NCI-H187 treated with DMSO at 0.1 percent for 48 hours (cell line): ENCODE measurements at places on chromosomes 5 and 9.

DNA sequence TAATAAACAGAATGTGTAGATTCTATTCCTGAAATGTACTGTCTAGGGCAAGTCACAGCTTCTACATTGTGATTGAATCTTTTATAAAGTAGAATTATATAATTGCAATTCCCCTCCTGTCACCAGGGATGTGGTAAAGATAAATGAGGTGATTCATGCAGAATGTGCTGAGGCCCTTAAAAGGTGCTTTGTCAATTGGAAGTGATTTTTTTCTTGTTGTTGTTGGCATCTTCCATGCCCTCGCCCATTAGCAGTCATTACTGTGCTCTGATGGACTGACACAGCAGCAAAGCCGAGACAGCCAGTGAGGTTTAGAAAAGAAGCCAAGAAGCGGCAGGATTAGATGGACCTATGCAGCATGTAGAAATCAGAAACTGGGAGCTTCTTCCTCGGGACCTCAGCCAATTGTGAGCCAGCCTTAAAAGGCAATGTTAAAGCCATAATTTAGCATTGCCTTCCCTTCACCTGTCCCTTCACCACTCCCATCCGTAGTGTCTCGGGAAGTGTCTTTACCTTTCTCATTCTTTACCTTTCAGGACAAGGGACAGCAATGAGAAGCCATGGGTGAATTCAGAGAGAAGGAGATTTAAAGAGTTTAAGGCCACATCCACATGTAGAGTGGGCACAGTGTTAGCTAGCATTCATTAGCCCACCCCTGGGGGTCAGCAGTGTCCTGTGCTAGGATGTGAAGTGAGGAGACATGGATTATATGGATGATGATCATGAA, 257.8 kb downstream of the PLK2 start:
- no peak for DNase-seq

GRCh38 chr9:88775559-88775958, 215.7 kb upstream of the S1PR3 start:
- DNase-seq: no peak

- no peak for DNase-seq
These were observed 68.2 kb upstream of the CHD1 start for GRCh38 chr5:98997000-98997399.

DNA sequence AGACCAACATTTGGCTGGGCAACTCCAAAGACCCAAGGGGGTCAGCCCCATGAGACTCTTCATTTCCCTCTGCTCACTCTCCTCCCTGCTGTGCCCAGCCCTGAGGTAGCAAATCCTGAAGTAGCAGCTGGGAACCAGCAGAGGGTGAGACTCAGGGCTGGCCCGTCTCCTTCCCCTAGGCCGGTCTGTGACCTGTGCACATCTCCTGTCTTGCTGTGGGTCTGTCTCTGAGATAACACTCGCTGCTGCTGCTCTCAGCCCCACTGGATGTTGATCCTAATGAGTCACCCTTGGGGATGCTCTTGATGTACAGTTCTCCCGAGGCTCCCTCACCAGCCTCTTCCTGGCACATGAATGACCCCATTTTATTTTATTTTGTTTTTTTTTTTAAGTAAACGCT, 7.3 kb upstream of the OR2V1 start:
- no peak for DNase-seq

- DNase-seq: no peak
These were observed 2.5 kb downstream of the CD14 start for GRCh38 chr5:140630292-140631035.

DNA sequence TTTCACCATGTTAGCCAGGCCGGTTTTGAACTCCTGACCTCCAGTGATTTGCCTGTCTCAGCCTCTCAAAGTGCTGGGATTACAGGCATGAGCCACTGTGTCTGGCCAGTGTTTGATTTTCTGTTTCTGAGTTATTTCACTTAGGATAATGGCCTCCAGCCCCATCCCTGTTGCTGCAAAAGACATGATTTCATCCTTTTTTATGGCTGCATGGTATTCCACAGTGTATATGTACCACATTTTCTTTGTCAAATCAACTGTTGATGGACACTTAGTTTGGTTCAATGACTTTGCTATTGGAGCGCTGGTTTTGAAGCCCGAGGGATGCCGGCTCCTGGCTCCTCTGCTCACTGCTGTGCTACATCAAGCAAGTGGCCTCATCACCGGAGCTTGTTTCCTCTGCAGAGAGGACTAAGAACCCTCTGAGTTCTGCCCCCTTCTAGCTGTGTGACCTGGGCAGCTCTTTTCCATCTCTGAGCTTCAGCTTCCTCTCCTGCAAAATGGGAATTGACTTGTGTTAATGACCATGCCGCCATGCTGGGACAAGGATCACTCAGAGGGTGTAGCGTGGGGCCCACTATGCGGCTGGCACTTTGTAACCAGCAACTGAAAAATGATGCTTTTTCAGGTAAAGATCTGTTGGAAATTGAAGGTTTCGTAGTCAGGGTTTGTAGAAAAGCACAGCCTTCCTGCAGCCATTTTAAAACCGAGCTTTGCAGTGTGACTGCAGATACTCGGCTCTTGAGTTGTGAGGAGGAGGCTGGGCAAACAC, 4.6 kb upstream of the NEURL1B start:
- no peak for DNase-seq

DNA sequence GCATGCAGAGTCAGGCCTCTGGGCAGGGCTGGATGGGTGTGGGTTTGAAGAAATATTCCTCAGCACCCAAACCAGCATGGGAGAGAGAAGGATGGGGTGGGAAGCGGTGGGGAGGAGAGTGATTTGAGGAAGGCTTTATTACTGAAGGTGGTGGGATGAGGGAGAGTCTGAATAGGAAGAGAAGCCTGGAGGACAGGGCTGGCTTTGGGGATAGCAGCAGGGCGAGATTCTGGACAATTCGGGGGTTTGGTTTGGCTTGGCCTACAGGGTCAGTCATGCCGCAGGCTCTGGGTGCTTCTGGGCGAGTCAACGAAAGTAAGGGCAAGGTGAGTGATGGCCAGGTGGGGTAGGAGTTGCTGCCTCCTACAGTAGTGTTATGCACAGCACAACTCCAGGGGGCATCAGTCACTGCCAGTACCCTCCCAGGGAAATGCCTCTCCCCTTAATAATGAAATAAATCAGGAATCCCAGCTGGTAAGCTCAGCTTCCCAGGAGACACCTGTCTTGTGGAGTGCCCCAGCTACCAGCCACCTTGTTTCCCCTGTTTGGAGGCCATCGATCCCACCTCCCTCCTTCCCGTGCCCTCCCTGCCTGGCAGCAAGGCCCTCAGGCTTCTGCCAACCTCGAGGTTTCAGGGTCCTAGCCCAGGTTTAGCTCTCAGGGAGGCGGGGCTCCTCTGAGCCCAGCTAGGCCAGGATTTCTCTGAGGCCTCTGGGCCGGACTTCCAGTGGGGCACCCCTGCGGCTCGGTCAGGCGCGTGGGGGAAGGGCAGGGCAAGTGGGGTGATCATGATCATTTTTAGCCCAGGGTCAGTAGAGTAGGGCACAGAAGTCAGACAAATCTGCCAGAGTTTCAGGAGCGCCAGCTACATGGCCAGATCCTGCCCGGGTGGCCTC, 741 bp upstream of the NKX2-5 start:
- no peak for DNase-seq

GRCh38 chr5:61496860-61497259, 164.8 kb downstream of the ZSWIM6 start:
- no peak for DNase-seq

DNA sequence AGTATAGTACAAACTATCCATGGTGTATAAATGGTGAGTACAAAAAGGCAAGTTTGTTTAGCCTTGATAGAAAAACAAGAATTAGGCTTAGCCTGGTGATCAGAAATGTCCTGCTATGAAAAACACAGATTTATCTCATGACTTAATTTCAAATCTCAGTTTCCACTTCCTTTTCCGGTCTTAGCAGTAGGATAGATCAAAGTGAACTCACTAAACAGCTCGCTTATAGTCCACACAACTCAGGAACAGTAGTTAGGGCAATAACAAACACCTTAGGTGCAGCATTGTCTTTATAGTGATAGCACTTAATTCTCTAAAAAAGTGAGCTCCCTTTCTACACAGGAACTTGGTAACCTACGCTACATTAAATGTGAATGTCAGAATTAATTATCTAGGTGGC, 11.4 kb downstream of the GOLGA1 start:
- no peak for DNase-seq

DNA sequence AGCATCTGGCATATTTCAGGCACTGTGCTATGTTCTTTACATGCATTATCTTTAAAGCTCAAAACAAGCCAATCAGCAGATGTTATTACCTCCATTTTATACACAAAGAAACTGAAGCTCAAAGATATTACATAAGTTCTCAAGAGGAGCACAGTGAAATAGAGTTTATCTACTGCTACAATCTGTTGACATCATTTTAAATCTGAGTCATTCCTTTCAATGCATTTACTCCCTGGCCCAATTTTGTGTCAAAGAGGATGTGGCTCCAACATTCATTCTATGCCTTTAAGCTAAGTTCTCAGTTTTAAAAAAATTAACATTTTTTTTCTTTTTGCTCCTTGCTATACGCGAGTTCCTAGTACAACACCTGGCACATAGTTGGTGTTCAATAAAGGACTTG, 486.3 kb upstream of the ZNF462 start:
- no peak for DNase-seq

- DNase-seq: no peak
These were observed 21.0 kb upstream of the SMIM32 start for GRCh38 chr5:136213919-136214493.

DNA sequence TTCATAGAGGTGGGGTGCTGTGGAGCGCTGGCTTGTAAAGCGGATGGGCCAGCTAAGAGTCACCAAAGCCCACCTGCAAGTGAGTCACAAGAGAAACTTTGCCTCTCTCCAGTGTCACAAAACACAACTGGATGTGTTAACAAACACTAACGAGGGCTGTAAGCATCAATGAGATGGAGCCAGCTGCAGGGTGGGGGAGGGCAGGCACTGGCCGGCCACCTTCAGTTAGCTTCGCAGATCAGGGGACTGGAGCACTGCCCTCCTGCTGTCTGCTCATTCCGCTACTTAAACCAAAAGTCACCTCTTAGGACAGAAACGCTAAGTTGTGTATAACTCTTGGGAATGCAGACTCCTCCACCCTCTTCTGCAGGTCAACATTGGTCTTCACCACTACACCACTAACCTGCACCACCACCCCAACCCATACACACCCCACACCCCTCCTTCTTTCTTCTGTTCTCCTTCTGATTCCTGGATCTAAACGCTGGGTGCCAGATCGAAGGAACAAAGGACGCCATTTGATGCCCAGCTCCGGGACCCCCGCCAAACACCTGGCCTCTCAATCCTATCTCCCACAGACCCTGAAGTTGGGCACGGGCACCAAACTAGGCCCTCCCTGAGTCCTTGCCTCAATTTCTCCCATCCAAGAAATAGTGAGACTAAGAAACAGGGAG, 2.1 kb downstream of the ARSI start:
- no peak for DNase-seq

GRCh38 chr9:93909242-93909616, 45.9 kb downstream of the BARX1 start:
- DNase-seq: no peak

DNA sequence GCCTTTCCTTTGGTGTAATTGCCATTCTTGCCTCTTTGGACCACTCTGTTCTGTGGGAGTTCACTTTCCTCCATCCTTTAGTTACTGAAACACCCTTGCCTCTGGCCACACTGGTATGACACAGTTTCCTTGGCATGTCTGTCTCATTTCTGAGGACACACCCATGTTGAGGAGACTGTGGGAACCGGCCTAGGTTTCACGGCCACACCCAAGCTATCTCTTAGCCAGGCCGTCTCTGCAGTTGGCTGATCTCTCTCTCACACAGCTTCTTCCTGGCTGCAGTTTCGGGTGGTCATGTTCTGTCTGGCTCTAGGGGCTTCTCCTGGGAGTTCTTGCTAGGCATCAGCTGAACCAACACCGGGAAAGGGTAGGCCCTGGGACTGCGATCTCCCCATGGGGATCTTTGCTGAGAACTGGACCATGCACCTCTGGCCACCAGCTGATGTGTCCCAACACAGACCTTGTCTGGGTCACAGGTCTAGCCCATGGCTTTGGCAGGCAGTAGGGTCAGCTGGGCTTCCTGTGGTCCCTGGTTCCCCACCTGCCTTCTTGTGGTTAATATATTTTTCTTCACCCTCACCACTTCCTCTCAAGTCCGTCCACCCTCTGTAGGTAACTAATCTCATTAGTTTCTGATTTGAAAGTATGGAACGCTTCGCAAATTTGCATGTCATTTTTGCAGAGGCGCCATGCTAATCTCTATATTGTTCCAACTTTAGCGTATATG, 24.9 kb downstream of the ARHGEF37 start:
- DNase-seq: no peak

DNA sequence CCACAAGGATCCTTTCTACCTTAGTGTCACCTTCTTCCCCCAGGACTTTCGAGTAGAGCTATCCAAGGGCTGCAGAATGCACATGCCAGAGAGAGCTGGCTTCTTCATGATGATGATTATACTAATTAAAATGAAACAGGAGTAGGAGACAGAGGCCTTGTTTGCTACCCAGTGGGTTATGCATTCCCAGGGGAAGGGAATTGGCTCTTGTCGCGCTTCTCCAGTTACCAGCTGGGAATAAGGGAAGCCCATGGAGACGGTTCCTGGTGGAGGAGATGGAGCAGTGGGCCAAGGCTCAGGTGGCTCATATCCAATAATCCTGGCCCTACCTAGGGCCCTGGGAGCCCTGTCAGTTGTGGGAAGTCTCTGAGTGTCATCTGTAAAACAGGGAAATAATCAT, 65.1 kb downstream of the WWC1 start:
- DNase-seq: no peak

DNA sequence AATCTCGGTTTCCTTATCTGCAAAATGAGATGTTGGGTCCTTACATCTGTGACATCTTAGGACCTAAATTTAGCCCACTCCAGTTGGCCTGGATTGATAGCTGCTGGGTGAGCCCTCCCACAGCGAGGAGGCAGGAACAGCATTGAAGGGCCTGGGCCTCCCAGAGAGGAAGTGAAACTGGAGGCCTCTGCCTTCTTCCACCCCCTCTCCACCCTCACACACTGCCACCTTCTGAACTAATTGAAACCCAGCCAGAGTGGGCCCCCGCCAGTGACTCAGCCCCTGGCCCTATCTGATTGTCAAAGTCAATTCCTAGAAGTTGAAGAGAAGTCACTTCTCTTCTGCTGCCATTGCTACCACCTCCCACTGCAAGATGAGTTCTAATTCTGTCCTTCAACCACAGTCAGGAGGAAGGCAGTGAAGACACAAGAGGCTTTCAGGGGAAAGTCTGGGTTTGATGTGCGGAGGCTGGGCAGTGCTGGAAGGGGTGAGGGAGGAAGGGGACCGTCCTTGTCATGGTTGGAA, 55.2 kb upstream of the NEK6 start:
- DNase-seq: no peak

- no peak for DNase-seq
These were observed 72.0 kb upstream of the ENTREP1 start for GRCh38 chr9:69253057-69253456.

GRCh38 chr9:128101690-128102089, 25.8 kb downstream of the PTGES2 start:
- no peak for DNase-seq

DNA sequence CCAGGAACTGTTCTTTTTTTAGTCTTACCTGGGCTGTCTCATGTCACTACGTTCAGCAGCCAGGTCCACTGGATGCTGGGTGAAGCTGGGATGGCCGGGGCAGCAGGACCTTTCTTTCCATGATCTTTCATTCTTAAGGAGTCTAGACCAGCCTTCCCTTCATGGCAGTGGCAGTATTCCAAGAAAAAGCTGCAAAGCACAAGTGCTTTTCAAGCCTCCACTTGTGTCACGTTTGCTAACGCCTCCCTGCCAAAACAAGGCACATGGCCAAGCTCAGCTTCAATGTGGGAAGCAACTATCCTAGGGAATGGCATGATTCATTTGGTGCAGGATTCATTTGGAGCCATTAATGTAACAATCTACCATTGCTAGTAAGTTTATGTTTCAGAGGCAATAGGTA, 94.8 kb downstream of the RCL1 start:
- no peak for DNase-seq

- DNase-seq: no peak
These were observed 98.7 kb upstream of the MPDZ start for GRCh38 chr9:13378154-13378553.
